ENCODE measurements at places on chromosomes 2 and 18. TPM values are rescaled to one million over a fixed set of nuclear protein-coding genes. Genes with fewer than 3 reads are reported as not detected.

Gene ACMSD
- not detected for total RNA-seq

Gene TGFA
- not detected for total RNA-seq

Gene FSHR
- not detected for total RNA-seq

Gene CNTNAP5
- not detected for total RNA-seq

Gene SNRPD1
- total RNA-seq = 164 TPM

Gene DIS3L2
- 33.5 TPM for total RNA-seq

GRCh38 chr18:36535202-36535935, 237.9 kb downstream of the FHOD3 start:
- no peaks in the 10 kb centered on the region for H3K27me3 ChIP-seq
- H3K27ac ChIP-seq = no peak overlapping the region
- H3K4me1 ChIP-seq = peaks cover 7% of the 10 kb centered on the region
- H3K36me3 ChIP-seq = no peaks in the 10 kb centered on the region
- DNase-seq = no peak

DNA sequence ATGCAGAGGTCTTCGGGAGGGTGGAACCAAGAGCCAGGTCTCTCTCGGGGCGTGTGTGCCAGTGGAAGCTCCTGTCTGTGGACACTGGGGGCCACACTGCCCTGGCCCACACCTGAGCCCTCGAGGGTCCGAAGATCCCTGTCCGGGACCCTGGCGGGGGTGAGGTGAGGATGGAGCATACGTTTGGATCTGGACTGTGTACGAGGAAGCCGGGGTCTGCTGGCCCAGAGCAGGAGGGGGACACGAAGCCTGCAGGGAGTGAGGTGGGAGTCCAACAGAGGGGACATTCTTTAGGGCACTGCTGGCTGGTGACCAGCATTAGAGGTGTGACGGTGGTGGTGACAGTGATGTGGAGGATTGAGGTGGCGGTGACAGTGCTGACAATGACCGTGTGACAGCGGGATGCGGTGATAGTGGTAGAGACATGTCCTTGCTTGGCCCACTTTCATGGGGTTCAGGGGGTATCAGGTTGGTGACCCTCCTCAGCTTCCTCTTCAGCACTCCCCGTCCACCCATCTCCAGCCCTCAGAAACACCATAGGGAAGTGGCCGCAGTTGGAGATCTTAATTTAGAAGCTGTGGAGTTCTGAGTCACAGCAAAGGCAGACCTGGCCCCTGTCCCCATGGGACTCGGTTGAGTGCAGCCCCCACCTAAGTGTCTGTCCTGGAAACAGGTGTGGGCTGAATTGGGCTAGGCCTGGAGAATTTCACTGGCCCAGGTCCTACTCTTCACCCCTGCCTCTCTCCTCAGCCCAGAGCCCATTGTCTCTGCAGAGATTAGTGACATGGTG, 252.0 kb downstream of the DYSF start:
- H3K27ac ChIP-seq = no peak overlapping the region
- DNase-seq = no peak

- H3K27me3 ChIP-seq = peaks cover 61% of the 10 kb centered on the region
- DNase-seq = no peak
- peaks cover 16% of the 10 kb centered on the region for H3K4me1 ChIP-seq
- no peak overlapping the region for H3K4me3 ChIP-seq
- H3K27ac ChIP-seq = no peak overlapping the region
These were observed 2.8 kb upstream of the RAB31 start for GRCh38 chr18:9705183-9705829.

DNA sequence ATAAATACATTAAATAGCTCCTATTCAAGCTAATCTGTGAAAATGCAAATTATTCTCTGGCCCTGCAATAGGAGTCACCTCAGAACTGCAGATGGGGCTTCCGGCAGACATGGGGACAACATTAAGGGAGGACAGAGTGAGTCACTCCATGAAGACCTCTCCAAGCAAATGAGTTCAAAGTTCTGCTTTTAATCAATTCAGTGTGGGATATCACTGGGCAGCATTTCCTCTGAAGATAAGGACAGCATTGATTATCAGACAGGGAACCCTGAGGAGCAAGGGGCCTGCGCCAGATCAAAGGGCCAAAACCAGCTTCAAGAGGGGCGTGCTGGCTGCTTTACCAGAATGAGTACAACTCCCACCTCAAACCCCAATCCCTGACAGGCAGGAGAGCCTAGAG, 356.9 kb upstream of the KLHL29 start:
- no peaks in the 10 kb centered on the region for H3K27me3 ChIP-seq
- no peaks in the 10 kb centered on the region for H3K4me1 ChIP-seq
- no peak overlapping the region for H3K4me3 ChIP-seq
- H3K27ac ChIP-seq = no peak overlapping the region
- no peak for DNase-seq

- no peaks in the 10 kb centered on the region for H3K27me3 ChIP-seq
- H3K36me3 ChIP-seq = peaks cover 6% of the 10 kb centered on the region
- H3K4me3 ChIP-seq = peak overlapping the region; percentile 92
These were observed 597 bp downstream of the PECR start for GRCh38 chr2:216081012-216081411.

- no peak for DNase-seq
- no peak overlapping the region for H3K4me3 ChIP-seq
- no peak overlapping the region for H3K27ac ChIP-seq
- H3K4me1 ChIP-seq = no peaks in the 10 kb centered on the region
These were observed 205.1 kb downstream of the MGAT5 start for GRCh38 chr2:134458950-134459349.

- H3K36me3 ChIP-seq = peaks cover 5% of the 10 kb centered on the region
- H3K4me1 ChIP-seq = peaks cover 16% of the 10 kb centered on the region
- no peak overlapping the region for H3K27ac ChIP-seq
- peaks cover 55% of the 10 kb centered on the region for H3K27me3 ChIP-seq
- DNase-seq = no peak
These were observed 23.4 kb downstream of the MYO7B start for GRCh38 chr2:127558911-127559310.

GRCh38 chr2:239327536-239328350, 73.1 kb downstream of the HDAC4 start:
- H3K27me3 ChIP-seq = no peaks in the 10 kb centered on the region
- peaks cover 32% of the 10 kb centered on the region for H3K36me3 ChIP-seq
- no peak for DNase-seq
- H3K27ac ChIP-seq = peak overlapping the region; percentile 90
- H3K4me1 ChIP-seq = peaks cover 68% of the 10 kb centered on the region

GRCh38 chr2:184906709-184907108, 308.4 kb downstream of the ZNF804A start:
- H3K4me3 ChIP-seq = no peak overlapping the region
- H3K27me3 ChIP-seq = no peaks in the 10 kb centered on the region
- DNase-seq = no peak
- H3K27ac ChIP-seq = no peak overlapping the region
- no peaks in the 10 kb centered on the region for H3K36me3 ChIP-seq

DNA sequence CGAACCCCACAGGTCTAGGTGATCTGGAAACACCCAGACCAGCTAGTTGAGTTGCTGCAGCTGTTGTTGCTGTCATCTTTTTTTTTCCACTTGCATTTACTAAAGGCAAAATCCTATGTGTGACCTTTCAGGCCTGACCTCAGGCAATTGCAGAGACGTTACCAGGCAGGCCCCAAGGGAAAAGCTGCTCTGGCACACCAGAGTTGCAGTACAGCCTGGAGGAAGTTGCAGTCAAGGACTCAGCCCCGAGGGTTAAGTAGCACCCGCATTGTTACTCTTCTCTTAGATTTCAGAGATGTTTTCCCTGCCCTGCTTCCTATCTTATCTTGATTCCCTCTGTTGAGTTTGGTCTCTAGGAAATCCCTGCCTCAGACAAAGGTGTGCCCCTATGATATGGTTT, 45.2 kb upstream of the SMAD2 start:
- H3K36me3 ChIP-seq = no peaks in the 10 kb centered on the region
- H3K27ac ChIP-seq = no peak overlapping the region
- DNase-seq = no peak
- H3K4me1 ChIP-seq = peaks cover 3% of the 10 kb centered on the region
- no peak overlapping the region for H3K4me3 ChIP-seq

DNA sequence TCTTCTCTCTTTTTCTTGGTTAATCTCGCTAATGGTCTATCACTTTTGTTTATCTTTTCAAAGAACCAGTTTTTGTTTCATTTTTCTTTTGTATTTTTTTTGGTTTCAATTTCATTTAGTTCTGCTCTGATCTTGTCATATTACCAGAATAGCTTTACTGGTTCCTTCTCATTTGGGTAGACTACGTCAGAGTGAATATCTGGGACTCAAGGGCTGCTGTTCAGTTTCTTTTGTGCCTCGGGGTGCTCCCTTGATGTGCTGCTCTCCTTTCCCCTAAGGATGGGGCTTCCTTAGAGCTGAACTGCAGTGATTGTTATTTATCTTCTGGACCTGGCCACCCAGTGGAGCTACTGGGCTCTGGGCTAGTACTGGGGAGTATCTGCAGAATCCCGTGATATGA, 29.4 kb upstream of the IL1RN start:
- peak overlapping the region; percentile 67 for H3K4me3 ChIP-seq
- peaks cover 41% of the 10 kb centered on the region for H3K4me1 ChIP-seq
- DNase-seq = peak; percentile 19

GRCh38 chr18:37574113-37574512, 8.5 kb upstream of the CELF4 start:
- H3K36me3 ChIP-seq = no peaks in the 10 kb centered on the region
- H3K4me1 ChIP-seq = no peaks in the 10 kb centered on the region
- no peak overlapping the region for H3K27ac ChIP-seq
- DNase-seq = no peak
- H3K4me3 ChIP-seq = no peak overlapping the region
- H3K27me3 ChIP-seq = peaks cover 10% of the 10 kb centered on the region
